Psoas muscle (tissue), 8 donors: ENCODE measurements at places on chromosomes 2 and 18. TPM values are rescaled to one million over a fixed set of nuclear protein-coding genes. Genes with fewer than 3 reads are reported as not detected.

GRCh38 chr2:27946530-27947060 lies 56.1 kb downstream of the BABAM2 start:
- no peak for DNase-seq

The SNTG2 gene
- not detected for total RNA-seq

DNA sequence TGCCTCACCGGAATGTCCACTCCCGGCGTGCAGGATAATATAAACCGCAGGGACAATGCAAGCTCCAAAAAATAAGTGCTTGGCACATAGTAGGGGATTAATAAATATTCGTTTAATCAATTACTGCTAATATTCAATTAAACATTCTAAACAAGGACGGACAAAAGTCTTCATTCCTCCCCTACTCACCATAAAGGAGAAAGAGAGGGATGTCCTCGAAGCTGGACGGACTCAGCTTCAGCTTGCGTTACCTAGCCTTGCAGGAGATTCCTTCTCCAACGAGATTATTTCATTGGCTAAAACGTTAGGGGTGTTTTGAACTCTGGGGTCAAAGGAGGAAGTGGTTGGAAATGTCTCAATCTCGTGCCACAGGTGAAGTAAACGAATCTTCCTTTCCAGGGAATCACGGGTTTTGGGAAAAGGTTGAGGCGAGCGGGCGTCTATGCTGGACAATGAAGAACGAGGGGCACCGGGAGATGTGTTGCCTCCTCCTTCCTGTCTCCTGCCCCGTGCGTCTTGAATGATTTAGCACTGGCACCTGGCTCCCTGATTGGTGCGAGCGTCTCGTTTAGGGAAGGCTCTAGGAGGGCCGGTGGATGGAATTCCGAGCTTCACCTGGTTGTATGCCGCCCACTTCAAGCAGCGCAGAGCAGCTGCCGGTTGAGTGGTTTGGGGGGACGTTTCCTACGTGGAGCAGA lies 2.0 kb upstream of the GAD1 start:
- DNase-seq, result no peak

DNA sequence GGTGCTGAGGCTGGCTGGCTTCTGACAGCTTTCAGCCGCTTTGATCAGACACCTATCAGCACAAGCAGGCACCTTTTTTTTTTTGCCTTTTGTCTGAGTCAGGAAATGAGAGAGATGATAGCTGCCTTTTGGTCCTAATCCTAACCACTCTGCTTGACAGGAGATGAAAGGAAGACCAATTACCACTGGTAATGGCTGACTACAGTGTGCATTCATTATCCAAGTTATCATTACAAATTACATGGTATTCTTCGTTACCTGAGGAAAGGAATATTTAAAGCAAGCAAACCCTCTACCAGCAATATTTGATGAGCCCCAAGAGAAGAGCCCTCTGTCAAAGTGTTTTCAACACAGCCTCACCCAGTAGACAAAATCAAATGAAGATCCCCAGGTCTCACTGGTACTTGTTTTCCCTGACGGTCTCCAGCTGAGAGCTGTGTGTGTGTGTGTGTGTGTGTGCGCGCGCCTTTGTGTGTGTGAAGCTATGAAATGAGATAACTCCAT lies 925.7 kb downstream of the DCDC2C start:
- DNase-seq, result no peak

- DNase-seq, result no peak
Observed at GRCh38 chr2:208163489-208163888, at the start of gene CRYGA. Gene CRYGA, minus strand, starts transcription at chr2:208163589. Its CDS starts 33 bp downstream, at chr2:208163556.

- no peak for DNase-seq
Observed at GRCh38 chr2:200615247-200615646, 29.4 kb downstream of the AOX1 start.

The CXCR2 gene
- total RNA-seq, result 1.3 TPM

DNA sequence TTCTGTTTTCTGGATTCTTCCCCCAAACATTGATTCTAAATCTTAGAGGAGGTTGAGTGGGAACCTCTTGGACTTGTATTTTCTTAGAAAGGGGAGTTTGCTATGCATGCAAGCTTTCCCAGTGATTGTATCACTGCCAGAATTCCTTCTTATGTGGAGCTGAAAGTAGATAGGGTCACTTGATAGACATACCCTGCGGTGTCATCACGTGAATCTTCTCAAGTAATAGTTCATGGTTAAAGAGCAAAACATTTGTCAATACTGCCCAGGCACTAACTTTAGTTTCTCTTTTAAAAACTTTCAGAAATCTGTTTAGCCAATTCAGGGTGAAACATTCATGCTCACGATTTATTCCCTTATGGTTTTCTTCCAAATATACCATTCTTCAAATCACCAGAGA lies 6.4 kb downstream of the PMAIP1 start:
- DNase-seq, result no peak

- no peak for DNase-seq
Observed at GRCh38 chr2:37641582-37642171, 29.8 kb downstream of the CDC42EP3 start.

DNA sequence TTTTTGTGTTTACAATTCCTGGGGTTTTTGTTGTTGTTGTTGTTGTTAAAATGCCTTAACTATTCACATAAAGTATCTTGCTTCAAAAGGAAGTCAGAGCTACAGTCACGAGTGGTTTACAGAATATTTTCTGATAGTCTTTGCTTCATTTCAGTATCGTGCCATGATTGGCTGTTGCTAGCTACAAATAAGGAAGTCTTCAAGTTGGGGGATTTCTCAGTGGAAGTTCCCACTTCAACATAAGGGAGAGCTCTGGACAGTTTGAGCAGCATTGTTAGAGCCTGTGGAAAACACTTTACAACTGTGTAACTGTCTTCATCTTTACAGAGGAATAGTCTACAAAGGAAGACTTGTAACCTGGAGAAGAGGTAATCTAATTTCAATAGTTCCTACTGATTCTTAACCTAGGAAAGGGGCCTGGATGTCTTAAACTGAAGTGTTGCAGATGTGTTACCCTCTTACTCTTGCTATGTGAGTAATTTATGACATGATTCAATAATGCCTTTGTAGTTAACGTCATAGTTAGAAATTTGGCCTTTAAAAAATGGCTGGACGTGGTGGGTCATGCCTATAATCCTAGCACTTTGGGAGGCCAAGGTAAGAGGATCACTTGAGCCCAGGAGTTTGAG lies 23.4 kb upstream of the TANK start:
- DNase-seq, result no peak

DNA sequence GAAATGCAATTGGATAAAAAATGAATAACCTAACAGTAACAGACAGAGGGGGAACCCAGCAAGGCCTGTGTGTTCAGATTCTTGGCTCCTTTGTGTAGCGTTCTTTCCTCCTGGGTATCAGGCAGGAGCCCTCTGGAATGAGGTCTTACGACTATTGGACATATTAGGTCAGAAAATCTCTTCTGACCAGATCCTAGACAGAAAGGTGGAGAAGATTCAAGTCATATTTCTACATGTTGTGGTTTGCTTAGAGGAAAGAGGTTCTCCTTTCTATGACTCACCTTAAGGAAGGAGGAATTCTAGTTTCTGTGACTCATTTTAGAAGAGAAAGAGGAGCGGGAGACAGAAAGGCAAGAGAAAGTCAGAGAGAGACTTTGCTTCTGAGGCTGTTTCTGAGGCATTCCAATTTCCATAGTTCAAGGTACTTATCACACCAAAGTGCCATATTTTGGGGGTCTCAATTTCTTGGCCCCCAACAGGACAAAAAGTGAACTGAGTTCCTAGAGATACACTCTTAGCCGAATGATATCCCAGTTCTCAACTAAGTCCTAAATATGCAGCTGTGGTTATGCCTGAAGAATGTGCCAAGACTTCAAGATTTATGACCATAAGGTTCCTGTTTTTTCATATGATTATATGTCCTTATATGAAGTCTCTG lies 618.6 kb downstream of the ZEB2 start:
- no peak for DNase-seq

GRCh38 chr2:238802957-238803356 lies 44.9 kb upstream of the TWIST2 start:
- no peak for DNase-seq

DNA sequence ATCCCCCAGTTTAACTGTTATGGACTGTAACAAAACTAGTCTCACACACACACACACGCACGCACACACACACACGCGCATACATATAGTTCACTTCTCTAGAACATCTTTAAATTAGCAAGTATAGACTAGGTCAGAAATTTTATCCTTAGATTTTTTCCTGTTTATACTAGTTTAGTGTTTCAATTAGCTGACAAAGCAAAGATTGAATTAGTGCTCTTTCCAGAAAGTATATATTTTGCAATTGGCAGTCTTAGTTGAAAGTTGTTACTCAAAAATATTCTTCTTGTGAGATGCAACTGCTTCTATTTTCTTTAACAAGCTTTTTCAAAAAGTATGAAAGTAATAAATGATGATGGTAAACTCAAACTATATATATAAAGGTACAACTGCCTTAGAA lies 22.5 kb downstream of the PLEKHA3 start:
- no peak for DNase-seq

DNA sequence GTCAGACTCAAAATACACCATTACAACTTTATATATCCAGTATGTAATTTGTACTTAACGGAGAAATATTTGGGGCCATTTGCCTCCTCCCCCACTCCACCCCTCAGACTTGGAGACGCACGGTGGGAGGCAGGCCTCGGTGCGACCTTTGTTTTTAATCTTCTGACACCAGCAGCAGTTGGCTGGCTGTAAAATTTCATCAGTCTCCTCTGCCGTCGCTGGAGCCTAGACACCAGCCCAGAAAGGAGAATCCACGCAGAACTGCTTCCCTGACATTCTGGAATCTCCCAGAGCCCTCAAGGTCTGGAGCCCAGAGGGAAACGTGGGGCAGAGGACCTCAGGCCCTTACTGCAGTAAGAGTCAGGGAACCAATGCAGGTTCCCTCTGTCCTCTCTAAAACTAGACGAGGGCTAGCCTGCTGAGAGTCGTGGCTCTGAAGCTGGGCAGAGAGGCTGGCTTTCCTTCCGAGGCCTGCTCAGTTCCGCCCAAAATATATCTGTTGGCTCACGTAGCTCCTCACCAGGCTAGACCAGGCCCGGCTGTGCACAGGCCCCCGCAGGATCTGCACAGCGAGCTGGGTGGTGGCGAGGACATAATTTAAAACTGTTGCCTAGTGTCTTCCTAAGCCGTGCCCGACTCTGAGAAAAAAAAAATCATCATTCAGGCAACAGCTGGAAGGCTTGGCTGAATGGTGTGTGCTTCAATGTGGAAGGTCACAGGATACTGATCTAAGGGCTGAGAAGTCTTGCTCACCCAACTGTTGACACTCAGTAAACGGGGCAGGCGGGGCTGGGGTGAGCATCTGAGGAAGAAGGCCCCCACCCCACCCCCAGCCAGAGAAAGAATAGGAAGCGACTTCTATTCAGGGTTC lies 40.4 kb downstream of the EN1 start:
- DNase-seq, result no peak

DNA sequence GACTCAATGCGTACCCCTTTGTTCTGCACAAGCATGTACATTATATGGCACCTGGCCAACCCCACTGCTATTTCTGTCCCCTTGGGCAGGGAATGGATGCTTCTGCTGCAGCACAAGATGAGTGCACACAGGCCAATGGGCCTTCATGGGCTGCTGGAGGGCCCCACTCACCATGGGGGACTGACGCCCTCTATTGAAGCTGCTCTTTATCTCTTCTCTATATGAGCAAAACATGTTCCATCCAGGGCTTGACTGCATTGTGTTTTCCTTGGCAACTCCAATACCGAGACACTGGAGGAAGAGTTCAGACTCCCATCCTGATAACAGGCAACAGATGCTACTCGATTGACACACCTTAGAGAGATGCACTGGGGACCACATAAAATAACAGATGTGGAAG lies 251.6 kb upstream of the NCKAP5 start:
- no peak for DNase-seq

GRCh38 chr2:216319771-216320170 lies 52.5 kb downstream of the MARCHF4 start:
- no peak for DNase-seq

The ALPG gene
- not detected for total RNA-seq

- no peak for DNase-seq
Observed at GRCh38 chr2:166234112-166234846, 106.5 kb upstream of the SCN1A start.

DNA sequence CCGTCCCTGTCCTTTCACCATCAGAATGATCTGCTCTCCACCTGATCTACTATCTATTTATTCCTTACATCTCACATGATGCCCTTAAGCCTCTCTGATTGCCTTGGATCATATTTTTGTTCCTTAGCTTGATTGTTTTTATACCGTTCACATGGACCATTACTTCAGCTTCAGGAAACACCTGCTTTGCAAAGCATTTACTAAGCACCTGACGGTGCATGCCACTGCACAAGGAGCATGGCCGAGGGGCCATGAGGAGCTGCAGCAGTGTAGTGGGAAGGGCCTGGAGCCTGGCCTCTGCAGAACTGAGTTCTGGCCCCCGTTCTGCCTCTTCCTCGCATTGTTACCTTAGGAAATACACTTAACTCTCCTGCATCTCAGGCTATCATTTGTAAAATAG lies 124.1 kb upstream of the NDUFV2 start:
- DNase-seq, result no peak

GRCh38 chr18:35716169-35716831 lies 134.8 kb downstream of the GALNT1 start:
- DNase-seq, result no peak

- no peak for DNase-seq
Observed at GRCh38 chr2:120605231-120605935, 130.3 kb upstream of the GLI2 start.

DNA sequence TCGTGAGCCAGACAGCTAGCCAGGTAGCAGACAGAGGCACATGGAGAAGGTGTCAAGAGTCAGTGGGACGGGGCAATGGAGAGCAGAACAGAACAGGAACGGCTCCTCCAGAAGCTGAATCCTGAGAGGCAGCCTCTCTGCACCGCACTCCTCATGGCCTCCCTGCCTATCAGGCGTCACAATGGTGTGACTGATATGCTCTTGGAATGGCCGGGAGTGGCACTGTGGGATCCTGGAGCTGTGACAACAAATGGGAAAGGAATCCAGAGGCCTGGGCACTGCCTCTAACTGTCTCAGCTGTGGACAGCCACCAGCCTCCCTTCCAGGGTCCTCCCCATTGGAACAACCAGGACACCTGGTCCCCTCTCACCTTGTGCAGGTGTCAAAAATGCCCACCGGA lies 89.1 kb upstream of the ID2 start:
- DNase-seq, result no peak

DNA sequence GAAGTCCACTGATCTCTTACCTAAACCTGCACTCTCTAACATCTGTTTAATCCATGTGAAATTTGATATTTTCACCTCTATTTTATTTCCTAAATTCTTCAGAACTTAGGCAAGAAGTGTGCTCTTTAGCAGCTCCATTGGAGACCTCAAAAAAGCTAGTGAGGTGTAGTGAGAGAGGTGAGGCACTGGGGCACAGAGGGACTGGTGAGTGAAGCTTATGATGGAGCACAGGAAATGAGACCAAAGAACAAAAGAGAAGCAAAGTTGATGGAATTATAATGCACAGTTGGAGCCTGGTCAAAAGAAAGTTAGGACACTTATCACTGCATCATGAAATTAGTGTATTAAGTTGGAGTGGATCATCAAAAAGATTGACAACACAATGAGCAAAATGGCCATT lies 1050.7 kb upstream of the NRXN1 start:
- no peak for DNase-seq
